Activated T-cell treated with anti-CD3 and anti-CD28 coated beads, Interleukin-2, amount 50 U/mL, for 48 hours (primary cell): ENCODE measurements at places on chromosomes 1 and 21.
A peak's percentile ranks its signal among the peaks of the same experiment; 100 is the strongest.

GRCh38 chr1:69834336-69834735, 266.6 kb downstream of the LRRC7 start:
- no peak for DNase-seq

DNA sequence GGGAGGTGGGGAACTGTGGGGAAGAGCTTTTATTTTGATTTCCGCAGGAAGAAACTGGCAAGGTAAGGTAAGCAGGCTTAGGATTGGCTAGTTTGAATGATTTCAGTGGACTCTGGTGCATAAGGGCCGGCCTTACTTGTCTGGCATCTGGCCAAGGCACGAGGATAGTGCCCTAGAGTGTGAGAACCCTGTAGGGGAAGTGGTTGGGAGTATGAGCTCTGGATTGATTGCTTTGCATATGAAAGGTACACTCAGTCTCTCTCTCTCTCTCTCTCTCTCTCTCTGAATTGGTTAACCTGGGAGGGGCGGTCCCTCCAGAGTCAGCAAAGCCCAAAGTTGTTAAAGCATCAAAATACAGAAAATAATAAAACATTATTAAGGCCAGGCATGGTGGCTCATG, 463.0 kb downstream of the SIPA1L2 start:
- DNase-seq, result no peak

DNA sequence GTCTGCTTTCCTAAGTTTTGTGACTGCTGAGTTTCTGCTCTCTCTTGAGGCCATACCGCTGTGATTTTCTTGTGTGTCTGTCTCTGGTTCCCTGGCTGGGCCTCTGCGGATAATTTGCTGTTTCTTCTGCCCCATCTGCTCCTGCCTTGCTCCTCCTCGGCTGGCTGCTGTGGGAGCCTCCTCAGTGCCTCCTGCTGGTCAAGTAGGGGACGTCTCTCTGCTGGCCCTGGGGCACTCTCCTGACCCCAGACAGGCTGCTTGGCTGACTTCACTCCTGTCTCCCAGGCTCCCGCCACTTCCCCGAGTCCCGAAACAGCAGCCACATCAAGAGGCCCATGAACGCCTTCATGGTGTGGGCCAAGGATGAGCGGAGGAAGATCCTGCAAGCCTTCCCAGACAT, 28.5 kb downstream of the ETNK2 start:
- DNase-seq, result peak; percentile 29

GRCh38 chr1:227058321-227058751, 118.2 kb downstream of the COQ8A start:
- DNase-seq, result no peak

GRCh38 chr1:238099871-238100270, 209.1 kb upstream of the ZP4 start:
- DNase-seq, result no peak
